ENCODE measurements at places on chromosomes 3 and 15. TPM values are rescaled to one million over a fixed set of nuclear protein-coding genes. Genes with fewer than 3 reads are reported as not detected.

The MRAS gene
- 232 TPM for total RNA-seq

The GJD2 gene
- total RNA-seq, result not detected

The GXYLT2 gene
- 8.4 TPM for total RNA-seq

The EFHB gene
- 1.3 TPM for total RNA-seq

The IL17RC gene
- total RNA-seq, result 28.8 TPM

The STRA6 gene
- total RNA-seq, result not detected

The PLS1 gene
- 1.2 TPM for total RNA-seq

Measured in mesenteric fat pad (tissue), 1 donor.